IPS DF 6.9 (cell line): ENCODE measurements at places on chromosomes 7 and 10.

- DNase-seq = no peak
These were observed 10.8 kb downstream of the PDE1C start for GRCh38 chr7:32059289-32060011.

DNA sequence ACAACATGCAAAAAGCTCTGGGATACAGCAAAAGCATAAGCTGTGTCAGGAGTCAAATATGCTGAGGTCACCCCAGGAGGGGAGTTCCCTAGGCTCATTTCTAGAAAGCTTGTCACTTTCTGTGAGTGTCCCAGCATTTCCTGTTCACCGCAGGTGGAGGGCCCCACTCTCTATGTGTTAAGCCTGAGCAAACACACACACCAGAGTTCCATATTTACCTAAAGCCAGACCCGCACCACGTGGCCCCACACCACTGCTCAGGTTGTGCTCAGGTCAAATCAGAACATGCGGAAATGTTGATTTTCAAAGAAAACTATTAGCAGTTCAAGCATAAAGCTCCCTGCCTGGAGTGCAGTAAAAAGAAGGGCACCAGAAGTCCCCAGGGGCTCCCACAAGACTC lies 259.6 kb upstream of the PPP2R2D start:
- no peak for DNase-seq

GRCh38 chr10:132560241-132560731 lies 22.7 kb downstream of the INPP5A start:
- DNase-seq = no peak

DNA sequence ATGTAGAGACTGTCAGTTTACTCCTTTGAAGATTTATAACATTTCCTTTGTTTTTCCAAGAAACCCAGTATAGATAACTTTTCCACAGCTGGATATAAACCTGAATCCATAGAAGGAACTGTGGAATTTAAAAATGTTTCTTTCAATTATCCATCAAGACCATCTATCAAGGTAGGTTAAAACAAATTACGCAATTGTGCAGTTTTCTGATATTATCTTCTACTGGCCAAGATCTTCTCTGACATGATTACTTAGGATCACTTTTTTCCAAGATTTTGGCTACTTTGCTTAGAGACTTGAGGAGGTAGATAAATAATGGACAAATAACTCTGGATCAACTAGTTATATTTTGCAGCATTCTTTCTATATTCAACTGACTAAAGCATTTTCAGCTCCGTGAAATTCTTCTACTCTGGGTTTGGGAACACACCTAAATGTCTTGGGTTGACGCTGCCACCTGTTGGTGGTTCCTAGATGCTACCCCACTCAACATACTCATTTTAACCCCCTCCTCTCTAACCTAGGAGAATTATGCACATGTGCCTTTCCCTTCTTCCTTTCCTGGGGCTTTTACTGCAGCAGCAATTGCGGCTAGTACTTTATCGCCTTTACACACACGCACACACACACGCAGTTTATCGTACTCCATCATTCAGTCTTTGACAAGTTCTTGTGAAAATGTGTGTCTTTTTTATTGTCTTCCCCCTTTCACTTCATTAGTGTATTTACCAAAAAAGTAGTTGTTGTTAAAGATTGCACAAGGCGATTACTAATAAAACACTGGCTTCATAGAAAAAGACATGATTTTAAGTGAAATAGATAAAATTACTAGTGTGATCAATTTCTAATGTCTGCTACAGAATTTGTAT lies 32.7 kb downstream of the ABCB5 start:
- peak; percentile 66 for DNase-seq

- no peak for DNase-seq
These were observed 64.2 kb downstream of the PHYHIPL start for GRCh38 chr10:59240582-59241183.

DNA sequence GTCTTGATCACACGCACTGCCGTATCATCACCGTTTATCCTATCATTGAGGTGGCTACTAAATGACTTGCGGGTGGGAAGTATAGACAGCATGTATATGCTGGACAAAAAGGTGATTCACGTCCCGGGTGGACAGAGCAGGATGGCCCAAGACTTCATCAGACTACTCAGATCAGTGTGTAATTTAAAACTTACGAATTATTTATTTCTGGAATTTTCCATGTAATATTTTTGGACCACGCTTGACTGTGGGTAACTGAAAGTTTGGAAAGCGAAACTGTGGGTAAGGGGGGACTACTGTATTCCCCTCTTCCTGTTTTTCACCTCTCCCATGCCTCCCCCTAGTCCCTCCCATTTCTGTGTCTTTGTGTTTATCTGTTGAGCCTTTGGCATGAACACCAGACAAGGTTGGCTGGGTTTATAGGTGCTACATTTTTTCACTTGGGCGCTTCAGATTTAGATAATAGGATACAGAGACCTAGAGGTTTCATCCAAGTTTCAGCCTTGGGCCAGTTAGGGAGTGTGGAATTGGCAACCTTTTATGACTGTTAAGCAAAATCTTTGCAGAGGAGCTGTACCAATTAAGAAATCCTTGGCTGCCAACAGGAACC lies 55.8 kb downstream of the RBM20 start:
- DNase-seq = no peak

DNA sequence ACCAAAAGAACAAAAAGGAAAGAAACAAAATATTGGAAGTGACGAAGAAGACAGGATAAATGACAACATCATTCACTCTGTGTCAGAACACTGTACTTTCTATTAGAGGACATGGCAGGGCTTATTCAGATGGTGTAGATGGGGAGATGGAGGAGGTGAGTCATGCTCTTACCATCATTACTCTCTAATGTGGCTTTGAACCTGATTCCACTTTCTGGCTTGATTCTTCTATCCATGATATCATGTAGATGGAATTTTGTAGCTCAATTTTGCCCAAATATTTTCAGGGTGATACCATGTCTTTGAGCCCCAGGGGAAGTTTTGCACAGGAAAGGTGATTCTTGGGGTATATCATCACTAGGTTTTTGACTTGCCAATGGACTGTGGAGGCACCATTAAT lies 91.7 kb downstream of the CFAP58 start:
- no peak for DNase-seq

DNA sequence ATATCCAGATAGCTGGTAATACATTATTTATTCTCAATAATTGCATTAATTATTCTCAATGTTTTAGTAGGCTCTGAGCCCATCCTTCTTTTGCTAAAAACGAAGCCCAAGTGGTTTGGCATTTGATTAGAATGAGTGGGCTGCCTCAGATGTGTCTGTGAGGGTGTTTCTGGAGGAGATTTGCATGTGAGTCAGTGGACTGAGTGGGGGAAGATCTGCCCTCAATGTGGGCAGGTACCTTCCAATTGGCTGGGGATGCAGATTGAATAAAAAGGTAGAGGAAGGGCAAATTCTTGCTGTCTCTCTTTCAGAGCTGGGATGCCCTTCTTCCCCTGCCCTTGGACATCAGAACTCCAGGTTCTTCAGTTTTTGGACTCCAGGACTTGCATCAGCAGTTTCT lies 290.6 kb upstream of the SMIM30 start:
- no peak for DNase-seq

- no peak for DNase-seq
These were observed 261.5 kb downstream of the CDK14 start for GRCh38 chr7:90857603-90858002.

GRCh38 chr7:26850193-26850651 lies 14.2 kb downstream of the SKAP2 start:
- DNase-seq = no peak

- DNase-seq = no peak
These were observed 15.9 kb downstream of the SKIDA1 start for GRCh38 chr10:21509341-21510240.

DNA sequence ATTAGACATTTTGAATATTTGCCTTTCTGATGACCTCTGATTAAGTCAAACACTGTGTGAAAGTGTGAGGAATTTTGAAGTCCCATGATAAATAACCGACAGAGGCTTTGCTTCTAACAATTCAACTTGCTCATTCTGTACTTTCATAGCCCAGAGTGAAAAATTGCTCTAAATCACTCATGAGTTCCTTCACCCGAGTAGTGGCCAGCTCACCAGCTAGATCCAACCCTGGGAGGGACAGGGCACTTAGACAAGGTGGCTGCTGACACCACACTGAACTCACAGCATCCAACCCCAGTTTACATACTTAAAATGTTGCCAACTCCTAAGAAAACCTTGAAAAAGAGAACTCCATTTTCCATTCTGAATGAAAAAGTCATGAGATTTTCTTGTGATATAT lies 80.0 kb upstream of the LYZL1 start:
- DNase-seq = no peak

GRCh38 chr7:23022258-23022769 lies 8.4 kb upstream of the HYCC1 start:
- no peak for DNase-seq

DNA sequence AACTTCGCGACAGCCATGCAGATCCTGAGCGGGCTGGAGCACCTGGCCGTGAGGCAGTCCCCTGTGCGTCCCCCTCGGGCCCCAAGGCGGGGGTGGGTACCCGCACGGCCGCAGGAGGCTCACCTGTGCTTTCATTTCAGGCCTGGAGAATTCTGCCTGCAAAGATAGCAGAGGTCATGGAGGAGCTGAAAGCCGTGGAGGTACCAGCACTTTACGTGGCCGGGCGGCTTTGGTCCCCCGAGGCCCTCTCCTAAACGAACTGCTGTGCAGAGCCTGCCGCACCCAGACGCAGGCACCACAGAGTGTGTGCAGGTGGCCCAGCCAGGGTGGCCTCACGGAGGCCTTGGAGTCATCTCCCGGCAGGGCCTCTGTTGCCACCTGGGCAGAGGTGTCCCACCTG lies 11.1 kb upstream of the UTF1 start:
- DNase-seq = no peak

GRCh38 chr7:51013218-51013786 lies 230.6 kb upstream of the GRB10 start:
- no peak for DNase-seq

DNA sequence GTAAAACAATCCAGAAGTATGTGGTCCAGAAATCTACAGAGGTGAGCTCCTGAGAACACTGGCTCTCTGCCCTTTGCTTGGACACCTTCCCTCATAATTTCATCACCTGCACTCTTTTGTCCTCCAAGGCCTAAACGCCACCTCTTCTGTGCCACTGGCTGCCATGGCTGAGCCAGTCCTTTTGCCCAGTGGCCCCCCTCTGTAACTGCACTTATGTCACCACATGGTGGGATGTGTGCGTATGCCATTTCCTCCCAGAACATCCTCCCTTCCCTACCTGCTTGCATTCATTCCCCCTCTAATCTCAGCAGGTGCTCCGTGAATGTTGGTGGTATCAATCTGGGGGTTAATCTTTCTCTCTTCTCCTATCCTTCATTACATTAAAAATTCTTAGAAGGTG lies 17.3 kb upstream of the DUSP5 start:
- DNase-seq = no peak

GRCh38 chr10:107398115-107398514 lies 233.6 kb upstream of the SORCS1 start:
- DNase-seq = no peak

DNA sequence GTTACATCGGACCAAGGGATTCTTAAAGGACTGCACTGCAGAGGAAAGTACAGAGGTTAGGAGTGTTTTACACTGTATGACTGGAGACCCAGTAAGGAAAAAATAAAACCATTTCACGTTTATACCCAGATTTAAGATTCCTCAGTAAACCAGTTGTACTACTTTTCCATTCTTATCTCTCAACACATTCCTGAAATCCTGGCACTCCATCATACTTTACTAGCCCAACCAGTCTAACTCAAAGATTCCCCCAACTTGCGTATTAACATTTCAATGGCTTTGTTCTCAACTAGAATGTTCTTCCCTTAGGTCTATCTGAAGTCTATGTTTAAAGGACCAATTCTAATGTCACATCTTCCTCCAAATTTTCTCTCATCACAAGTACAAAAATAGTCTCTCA lies 8.0 kb downstream of the CCDC186 start:
- no peak for DNase-seq

GRCh38 chr7:12102126-12102525 lies 109.0 kb upstream of the TMEM106B start:
- DNase-seq = no peak

- DNase-seq = no peak
These were observed 639 bp downstream of the TSPAN13 start for GRCh38 chr7:16753932-16754855.

- DNase-seq = no peak
These were observed 30.3 kb upstream of the LSM8 start for GRCh38 chr7:118153551-118154177.

GRCh38 chr7:34354011-34354410 lies 304.0 kb upstream of the NPSR1 start:
- DNase-seq = no peak

DNA sequence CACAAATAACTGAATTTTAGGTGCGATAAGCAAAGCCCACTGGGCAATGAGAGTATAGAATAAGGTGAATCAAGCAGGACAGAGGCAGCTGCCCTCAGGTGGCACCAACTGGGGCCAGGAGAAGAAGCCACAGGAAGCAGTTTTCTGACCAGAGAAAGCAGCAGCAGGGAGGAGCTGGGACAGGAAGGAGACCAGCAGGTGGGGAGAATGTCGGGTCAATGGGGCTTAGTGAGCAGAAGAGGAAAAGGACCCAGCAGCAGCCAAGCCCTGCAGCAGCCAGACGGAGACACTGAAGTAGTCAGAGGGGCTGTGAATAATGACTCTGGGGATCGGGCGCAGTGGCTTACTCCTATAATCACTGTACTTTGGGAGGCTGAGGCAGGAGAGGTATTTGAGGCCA lies 209.6 kb upstream of the SH2B2 start:
- DNase-seq = no peak

DNA sequence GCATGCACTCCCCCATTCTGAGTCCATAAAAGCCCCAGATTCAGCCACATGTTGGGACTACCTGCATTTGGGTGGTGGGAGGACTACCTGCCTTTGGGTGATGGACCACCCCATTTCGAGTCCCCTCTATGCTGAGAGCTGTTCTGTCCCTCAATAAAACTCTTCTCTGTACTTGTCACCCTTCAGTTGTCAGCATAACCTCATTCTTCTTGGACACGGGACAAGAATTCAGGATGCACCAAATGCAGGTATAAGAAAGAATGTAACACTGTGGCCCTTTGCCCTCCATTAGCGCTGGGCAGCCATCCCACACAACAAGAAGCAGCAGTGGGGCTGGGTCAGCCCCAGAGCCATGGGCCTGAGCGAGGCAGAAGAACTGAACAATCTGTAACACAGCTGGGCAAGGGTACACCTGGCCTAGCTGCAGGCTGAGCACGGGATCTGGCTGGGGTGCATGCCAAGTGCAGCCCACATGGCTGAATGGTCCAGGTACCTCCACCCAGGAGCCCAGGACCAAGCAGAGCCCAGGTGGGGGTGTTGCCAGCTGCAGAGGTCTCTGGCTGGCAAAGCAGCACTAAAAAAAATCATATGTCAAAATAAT lies 1344.3 kb upstream of the LRRTM3 start:
- DNase-seq = no peak

- no peak for DNase-seq
These were observed 83.8 kb upstream of the TMEM168 start for GRCh38 chr7:112873831-112874553.
